Psoas muscle (tissue), 8 donors: ENCODE measurements at places on chromosomes 5 and 9. TPM values are rescaled to one million over a fixed set of nuclear protein-coding genes. Genes with fewer than 3 reads are reported as not detected.

DNA sequence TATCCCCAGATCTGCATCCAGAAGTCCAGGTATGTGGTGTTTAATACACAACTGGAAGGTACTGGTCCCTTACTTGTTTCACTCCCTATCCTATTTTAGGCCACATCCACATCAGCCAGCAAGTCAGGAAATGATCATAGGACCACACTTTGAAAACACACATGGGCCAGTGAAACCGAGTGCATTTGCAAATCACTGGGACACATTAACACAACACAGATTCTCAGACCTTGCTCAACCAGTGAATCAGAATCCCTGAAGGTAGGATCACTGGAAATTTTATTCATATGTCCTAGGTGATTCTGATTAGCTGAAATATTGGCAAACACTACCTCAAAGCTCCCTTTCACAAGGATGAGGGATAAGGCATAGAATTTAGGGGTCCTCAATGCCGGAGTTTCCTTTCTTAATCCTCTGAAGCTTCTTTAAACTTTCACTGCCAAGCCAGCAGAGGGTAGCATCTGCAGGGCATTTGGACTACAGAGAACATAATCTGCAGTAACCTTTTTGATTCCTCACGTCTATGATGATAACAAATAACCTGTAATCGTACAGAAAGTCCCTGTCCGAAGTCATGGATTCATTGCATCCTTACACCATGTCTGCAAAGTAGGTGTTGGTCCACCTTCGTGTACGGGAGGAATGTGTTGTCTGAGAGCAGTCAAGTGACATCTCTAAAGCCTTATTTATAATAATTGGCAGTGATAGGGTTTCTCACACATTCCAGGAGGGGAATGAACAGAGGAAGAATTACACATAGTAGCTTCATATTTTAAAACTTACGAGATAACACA is 11.0 kb upstream of the ABLIM3 start:
- no peaks in the 10 kb centered on the region for H3K36me3 ChIP-seq
- peaks cover 18% of the 10 kb centered on the region for H3K4me1 ChIP-seq
- H3K4me3 ChIP-seq: no peak overlapping the region
- peaks cover 3% of the 10 kb centered on the region for H3K27me3 ChIP-seq
- no peak overlapping the region for H3K27ac ChIP-seq

GRCh38 chr5:150458802-150459557 is 9.4 kb upstream of the RPS14 start:
- H3K4me1 ChIP-seq: peaks cover 26% of the 10 kb centered on the region
- peak overlapping the region; percentile 76 for H3K27ac ChIP-seq
- H3K4me3 ChIP-seq: peak overlapping the region; percentile 41
- H3K27me3 ChIP-seq: no peaks in the 10 kb centered on the region

DNA sequence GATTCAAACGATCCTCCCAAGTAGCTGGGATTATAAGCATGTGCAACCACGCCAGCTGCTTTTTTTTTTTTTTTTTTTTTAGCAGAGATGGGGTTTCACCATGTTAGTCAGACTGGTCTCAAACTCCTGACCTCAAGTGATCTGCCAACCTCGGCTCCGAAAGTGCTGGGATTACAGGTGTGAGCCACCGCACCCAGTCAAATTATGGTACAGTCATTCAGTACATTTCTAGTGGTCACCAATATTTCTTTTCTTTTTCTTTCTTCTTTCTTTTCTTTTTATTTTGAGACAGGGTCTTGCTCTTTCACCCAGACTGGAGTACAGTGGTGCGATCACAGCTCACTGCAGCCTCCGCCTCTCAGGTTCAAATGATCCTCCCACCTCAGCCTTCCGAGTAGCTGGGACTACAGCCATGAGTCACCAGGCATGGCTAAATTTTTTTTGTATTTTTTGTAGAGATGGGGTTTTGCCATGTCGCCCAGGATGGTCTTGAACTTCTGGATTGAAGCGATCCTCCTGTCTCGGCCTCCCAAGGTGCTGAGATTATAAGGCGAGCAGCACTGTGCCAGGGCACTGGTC is 25.4 kb upstream of the DCP2 start:
- no peaks in the 10 kb centered on the region for H3K4me1 ChIP-seq
- H3K27ac ChIP-seq: no peak overlapping the region
- H3K4me3 ChIP-seq: no peak overlapping the region
- H3K36me3 ChIP-seq: no peaks in the 10 kb centered on the region

DNA sequence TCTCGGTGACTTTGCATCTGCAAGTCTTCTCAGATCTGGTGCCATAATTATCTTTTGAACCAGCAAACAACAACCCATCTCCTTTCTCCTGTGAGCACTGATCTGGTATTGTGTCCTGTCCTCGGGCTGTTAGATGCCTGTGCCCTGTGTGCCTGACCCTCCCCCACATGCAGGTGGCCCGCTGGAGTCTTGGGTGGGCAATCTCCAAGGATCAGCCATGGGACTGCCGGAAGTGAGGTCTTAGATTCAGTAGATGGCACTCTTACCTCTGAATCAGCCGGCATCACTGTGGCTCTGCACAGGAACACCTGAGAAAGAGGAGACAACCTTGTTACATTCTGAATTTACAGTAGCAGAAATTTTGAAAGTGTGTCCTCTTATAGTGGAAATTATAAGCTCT is 172.4 kb downstream of the IRX2 start:
- H3K4me3 ChIP-seq: no peak overlapping the region
- no peaks in the 10 kb centered on the region for H3K4me1 ChIP-seq
- no peaks in the 10 kb centered on the region for H3K36me3 ChIP-seq

DNA sequence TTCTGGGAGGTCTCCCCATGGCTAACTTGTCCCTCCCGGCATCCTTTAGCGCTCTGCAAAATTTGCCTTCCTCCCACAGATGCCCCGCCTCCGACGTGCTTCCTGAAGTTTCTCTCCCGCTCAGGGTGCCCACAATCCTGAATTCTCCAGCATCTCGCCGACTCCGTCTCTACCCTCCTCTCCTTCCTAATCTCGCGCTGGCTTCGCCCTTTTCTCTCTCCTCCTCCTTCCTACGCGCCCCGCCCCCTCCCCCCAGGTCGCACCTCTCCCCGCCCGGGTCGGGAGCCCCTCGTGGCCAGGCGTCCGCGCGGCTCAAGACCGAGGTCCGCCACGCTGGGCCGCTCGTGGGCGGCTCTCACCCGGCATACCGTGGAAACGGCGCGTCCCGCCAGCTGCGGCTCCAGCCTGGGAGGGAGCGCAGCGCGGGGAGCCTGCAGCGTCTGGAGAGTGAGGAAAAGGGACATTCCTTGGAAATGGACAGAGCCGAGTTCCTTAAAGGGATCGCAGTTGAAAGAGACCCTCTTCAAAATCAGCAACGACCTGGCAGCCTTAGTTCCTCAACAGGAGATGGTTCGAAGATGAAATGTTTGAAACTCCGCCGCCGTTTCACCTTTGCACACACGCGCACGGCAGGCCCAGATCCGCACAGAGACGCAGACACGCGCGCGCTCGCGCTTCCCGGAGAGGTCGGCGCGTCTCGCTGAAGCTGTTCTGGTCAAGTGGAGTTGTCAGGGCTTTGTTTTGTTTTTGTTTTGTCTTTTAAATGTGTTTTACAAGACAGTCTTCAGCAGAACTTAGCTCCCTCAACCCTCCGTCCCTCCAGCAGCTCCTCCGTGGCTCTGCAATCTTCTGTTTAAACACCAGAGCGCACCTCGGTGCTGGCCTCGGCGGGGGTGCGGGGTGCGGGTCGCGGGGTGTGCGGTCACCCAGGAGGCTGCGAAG is 5.0 kb upstream of the IRX2 start:
- peaks cover 81% of the 10 kb centered on the region for H3K27me3 ChIP-seq
- H3K4me1 ChIP-seq: no peaks in the 10 kb centered on the region
- H3K36me3 ChIP-seq: no peaks in the 10 kb centered on the region
- H3K27ac ChIP-seq: no peak overlapping the region
- DNase-seq: no peak
- H3K4me3 ChIP-seq: peak overlapping the region; percentile 39

GRCh38 chr9:110129425-110129824 is 78.5 kb downstream of the C9orf152 start:
- no peaks in the 10 kb centered on the region for H3K27me3 ChIP-seq
- H3K27ac ChIP-seq: peak overlapping the region; percentile 74
- no peaks in the 10 kb centered on the region for H3K36me3 ChIP-seq
- H3K4me1 ChIP-seq: peaks cover 46% of the 10 kb centered on the region
- H3K4me3 ChIP-seq: no peak overlapping the region
- DNase-seq: no peak

DNA sequence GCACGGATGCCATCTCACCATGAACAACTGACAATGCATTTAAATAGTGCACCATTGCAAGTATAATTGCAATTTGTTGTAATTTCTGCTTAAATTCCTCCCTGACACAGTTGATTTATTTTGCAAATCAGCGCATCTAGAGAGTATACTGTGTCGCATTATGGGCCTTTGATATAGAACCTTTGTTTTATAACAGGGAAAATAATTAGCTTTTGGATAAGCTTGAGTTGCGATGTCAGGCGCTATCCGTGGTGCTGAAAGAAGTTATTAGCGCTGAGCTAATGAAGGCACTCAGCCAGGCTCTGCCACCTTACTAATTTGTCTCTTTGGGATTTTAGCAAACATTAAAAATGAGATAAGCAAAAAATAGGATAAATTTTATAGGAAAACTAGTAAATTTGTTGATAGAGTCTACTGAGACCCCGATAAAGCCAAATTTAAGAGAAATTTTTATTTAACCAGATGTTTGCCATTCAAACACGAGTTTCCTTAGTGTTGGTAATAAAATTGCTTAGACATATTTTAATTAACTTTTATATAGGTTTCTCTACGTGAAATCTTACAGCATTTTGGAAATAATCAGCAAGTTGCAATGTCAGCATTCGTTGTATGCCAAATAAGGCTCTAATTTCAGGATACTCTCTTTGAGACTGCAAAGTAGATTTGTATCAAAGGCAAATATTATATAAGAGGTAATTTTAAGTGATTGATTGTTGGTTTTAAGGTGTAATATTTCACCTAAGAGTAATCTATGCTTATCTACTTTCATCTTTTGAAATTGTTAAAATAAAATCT is 355.5 kb downstream of the TLR4 start:
- no peaks in the 10 kb centered on the region for H3K36me3 ChIP-seq
- H3K27me3 ChIP-seq: no peaks in the 10 kb centered on the region
- no peak overlapping the region for H3K27ac ChIP-seq

DNA sequence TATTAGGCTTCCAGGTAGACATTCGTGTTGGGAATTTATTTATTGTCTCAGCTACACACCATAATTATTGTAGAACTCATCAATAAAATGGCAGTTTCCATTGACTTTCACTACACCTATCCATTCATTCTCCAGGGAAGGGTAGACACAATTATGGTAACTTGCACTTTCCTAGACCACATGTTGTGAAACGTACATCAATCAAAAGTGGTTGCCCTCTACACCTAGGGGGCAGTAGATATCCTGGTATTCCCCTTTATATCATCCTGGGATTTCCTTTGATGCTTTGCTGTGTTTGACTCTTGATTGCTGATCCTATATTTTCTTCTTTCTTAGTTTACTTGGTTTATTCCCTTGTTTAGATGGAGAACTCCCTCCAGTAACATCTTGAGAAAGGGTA is 47.9 kb downstream of the ADGRV1 start:
- H3K27ac ChIP-seq: no peak overlapping the region
- H3K4me3 ChIP-seq: no peak overlapping the region
- DNase-seq: no peak
- H3K4me1 ChIP-seq: no peaks in the 10 kb centered on the region
- peaks cover 2% of the 10 kb centered on the region for H3K27me3 ChIP-seq
- H3K36me3 ChIP-seq: no peaks in the 10 kb centered on the region

GRCh38 chr9:2413160-2413805 is 208.3 kb upstream of the VLDLR start:
- H3K4me1 ChIP-seq: no peaks in the 10 kb centered on the region
- H3K36me3 ChIP-seq: no peaks in the 10 kb centered on the region
- no peak overlapping the region for H3K4me3 ChIP-seq
- DNase-seq: no peak

GRCh38 chr5:77209495-77210090 is 887 bp upstream of the PDE8B start:
- no peak overlapping the region for H3K27ac ChIP-seq
- peak overlapping the region; percentile 57 for H3K4me3 ChIP-seq
- DNase-seq: no peak
- H3K4me1 ChIP-seq: no peaks in the 10 kb centered on the region
- H3K27me3 ChIP-seq: peaks cover 6% of the 10 kb centered on the region

GRCh38 chr9:82601293-82601771 is 461.6 kb downstream of the RASEF start:
- H3K27ac ChIP-seq: no peak overlapping the region
- no peak overlapping the region for H3K4me3 ChIP-seq
- H3K27me3 ChIP-seq: peaks cover 2% of the 10 kb centered on the region
- DNase-seq: no peak
- peaks cover 3% of the 10 kb centered on the region for H3K4me1 ChIP-seq

GRCh38 chr9:4799033-4799430 is 6.3 kb downstream of the RCL1 start:
- H3K27ac ChIP-seq: peak overlapping the region; percentile 70
- no peak for DNase-seq
- no peak overlapping the region for H3K4me3 ChIP-seq
- peaks cover 46% of the 10 kb centered on the region for H3K4me1 ChIP-seq
- no peaks in the 10 kb centered on the region for H3K36me3 ChIP-seq

- H3K27ac ChIP-seq: no peak overlapping the region
- no peak for DNase-seq
- H3K4me3 ChIP-seq: no peak overlapping the region
- H3K4me1 ChIP-seq: peaks cover 6% of the 10 kb centered on the region
- H3K27me3 ChIP-seq: no peaks in the 10 kb centered on the region
Measured at GRCh38 chr9:2262386-2263071, 247.4 kb downstream of the SMARCA2 start.

DNA sequence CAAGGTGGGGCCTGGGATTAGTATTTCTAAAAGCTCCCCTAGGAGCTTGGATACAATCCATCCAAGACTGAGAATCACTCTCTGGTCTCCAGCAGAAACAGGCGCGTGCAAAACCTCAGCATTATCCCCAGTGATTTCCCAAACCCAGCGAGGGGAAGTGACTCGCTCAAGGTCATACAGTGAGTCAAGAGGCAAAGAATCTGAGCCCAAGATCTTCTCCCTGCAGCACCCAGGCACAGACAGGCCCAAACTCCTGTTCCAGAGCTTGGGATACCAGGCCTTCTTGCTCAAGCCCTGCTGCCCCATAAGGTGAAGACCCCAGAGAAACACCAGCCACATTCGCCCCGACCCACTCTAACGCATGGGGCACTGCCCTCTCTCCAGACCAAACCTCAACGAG is 33.2 kb downstream of the SHB start:
- H3K36me3 ChIP-seq: no peaks in the 10 kb centered on the region
- H3K27ac ChIP-seq: no peak overlapping the region
- H3K27me3 ChIP-seq: no peaks in the 10 kb centered on the region

GRCh38 chr9:35689542-35690293 is at the start of gene TPM2:
TPM2 (minus strand) TSS chr9:35689925; CDS start chr9:35689817, 108 bp downstream.
- H3K4me3 ChIP-seq: peak within 1 kb of the TSS; percentile 100
- H3K27ac ChIP-seq: peak within 1 kb of the TSS; percentile 100
- H3K27me3 ChIP-seq: no peaks in the 10 kb centered on the region

The PROB1 gene
- 42.3 TPM for total RNA-seq

The RASEF gene
- total RNA-seq: 0.11 TPM

The STING1 gene
- total RNA-seq: 13.2 TPM

The ARHGEF28 gene
- 1.1 TPM for total RNA-seq
